ENCODE measurements at places on chromosomes 4 and X.

- DNase-seq: no peak
Measured at GRCh38 chrX:8043121-8043520, 115.9 kb upstream of the PNPLA4 start.

DNA sequence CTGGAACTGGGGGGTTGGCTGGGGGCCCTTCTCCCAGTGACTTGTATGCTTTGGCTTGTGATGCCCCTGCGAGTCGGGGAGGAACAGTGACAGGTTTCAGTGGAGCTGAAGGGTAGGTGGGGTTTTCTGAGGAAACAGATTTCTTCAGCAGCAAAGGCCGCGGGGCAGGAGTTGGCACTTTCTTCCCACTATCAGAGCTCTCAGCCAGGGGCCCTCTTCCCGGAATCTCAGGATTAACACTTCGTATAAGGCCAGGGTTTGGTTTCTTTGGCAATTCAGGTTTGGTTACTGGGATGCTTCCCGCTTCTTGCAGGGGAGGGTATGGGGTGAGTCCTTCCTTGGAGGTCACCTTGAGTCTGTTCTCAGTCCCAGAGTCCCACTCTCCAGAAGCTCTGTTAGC is 75.4 kb downstream of the RPS3A start:
- DNase-seq: no peak

DNA sequence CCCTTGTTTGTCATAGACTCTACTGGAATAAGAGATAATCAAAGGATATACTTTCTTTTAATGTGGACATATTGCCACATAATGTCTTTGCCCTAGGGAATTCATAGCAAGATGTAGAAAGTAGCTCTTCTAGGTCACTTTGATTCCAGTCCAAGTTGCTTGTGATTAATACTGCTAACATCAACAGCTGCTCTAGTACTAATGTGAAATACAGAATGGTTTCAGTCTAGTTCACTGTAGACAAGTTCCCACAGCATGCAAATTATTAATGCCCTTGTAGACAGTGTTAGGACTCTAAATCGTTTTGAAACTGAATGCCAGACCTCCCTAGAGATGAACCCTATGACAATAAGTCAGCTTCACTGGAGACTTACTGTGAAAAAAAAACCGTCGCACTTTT is 494.6 kb upstream of the ATOH1 start:
- no peak for DNase-seq

- no peak for DNase-seq
Measured at GRCh38 chrX:40169193-40170101, 71.7 kb upstream of the BCOR start.

DNA sequence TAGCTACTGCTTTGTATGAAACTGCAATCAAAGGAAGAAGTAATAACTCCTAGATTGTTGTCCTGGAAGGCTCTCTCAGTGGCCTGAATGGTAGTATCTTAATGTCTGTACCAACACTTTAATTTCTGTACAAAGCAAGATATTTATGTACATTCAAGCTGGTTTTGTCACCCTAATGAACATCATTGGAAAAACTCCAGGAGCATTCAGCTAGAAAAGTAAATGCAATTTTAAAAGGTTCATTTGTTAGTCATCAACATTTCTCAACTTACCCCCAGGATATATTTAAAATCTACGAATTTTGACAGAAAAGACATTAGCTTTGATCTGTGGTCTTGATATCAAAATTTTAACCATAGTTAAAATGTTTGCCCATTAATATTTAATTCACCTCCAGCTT is 80.0 kb upstream of the FGF13 start:
- no peak for DNase-seq

DNA sequence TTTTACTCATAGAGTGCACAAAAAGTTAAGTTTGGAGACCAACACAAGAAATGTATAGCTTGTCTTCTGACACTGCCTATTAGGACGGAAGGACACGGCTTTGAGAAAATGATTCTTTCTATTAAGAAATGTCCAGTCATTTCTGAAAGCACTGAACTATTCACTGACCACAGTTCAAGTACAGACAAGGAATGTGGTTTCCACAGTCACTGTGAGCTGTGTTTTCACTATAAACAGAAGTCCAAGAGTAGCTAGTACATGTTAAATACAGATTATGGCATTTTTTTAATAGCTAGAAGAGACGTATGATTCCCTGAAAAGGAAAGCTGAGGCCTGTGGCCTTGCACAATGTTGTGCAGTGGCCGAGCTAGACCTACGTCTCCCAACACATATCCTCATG is 115.1 kb upstream of the GPM6A start:
- no peak for DNase-seq

GRCh38 chrX:67692246-67692645 is 148.4 kb downstream of the AR start:
- no peak for DNase-seq

GRCh38 chr4:48116582-48116981 is 17.5 kb downstream of the TXK start:
- DNase-seq: no peak

- DNase-seq: no peak
Measured at GRCh38 chr4:30753316-30753715, 33.1 kb downstream of the PCDH7 start.

GRCh38 chrX:49884290-49884862 is 5.1 kb downstream of the USP27X start:
- no peak for DNase-seq

GRCh38 chr4:153966641-153967040 is 177.8 kb upstream of the SFRP2 start:
- DNase-seq: no peak

DNA sequence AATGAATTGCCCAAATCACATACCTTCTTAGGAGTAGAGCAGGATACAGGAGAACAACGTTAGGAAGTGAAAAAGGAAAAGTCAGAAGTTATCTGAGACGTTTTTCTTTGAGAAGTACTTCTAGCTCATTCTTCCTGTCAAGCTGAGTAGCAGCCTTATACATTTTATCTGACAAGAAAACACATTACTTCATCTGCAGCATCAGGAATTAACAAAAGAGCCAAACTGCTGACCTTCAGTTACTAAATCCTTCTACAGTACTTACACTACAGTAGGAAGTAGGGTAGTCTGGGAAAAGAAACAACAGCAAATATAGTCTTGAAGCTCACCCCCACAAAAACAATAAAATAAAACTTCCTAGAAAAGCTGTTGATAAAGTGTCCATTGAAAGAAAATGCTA is 57.0 kb downstream of the ATP11C start:
- no peak for DNase-seq

GRCh38 chr4:165312506-165312905 is 15.0 kb upstream of the MSMO1 start:
- DNase-seq: no peak

GRCh38 chr4:128310266-128310697 is 22.7 kb upstream of the PGRMC2 start:
- no peak for DNase-seq

DNA sequence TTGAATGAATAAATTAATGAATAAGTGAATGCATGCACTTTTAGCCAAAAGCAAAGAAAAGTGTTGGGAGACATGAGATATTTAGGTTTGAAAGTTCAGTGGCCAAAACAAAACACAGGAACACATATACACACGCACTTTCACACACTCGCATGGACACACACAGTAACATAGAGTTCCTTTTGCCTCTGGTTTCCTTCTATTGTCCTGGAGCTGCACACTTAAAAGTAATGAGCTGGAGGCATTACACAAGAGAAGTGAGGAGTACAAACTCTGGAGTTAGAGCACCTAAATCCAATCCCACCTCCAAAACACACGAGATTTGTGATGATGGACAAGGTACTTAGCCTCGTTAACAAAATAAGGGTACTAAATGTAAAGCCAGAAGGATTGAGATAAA is 18.7 kb downstream of the PPA2 start:
- no peak for DNase-seq

DNA sequence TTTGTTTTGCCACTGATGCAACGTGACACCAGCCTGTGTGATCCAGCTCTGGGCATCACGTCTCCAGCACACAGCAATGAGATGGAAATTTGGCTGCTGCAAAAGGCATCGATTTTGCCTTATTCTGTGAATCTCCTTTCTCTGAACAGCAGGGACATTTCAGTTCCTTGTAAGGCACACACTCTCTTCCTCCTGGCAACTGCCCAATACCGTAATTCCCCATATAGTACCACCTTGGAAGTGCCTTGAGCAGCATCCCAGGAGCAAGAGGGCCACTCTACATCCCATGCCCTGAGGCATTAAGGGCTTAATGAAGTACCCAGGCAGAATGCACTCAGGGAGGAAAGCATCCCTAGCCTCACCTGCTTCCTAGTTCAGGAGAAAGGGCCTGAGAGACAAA is 10.5 kb upstream of the MAMLD1 start:
- DNase-seq: no peak

DNA sequence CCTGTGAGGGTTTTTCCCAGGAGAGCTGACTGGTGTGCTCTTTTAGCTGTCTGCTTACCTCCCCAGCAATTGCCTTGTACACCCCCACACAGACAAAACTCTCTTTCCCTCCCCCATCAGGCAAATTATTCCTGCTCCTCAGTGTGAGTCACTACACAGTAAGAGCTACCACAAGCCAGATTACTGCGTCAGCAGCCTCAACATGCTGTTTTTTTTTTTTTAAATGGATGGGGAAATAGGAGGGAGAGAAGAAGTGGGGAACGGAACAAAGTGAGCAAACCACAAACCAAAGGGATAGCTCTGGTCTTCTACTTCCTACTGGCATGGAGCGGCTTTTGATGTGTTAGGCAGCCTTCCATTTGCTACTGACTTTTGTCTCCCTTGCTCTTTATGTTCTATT is 107.5 kb upstream of the ACSL4 start:
- DNase-seq: no peak

DNA sequence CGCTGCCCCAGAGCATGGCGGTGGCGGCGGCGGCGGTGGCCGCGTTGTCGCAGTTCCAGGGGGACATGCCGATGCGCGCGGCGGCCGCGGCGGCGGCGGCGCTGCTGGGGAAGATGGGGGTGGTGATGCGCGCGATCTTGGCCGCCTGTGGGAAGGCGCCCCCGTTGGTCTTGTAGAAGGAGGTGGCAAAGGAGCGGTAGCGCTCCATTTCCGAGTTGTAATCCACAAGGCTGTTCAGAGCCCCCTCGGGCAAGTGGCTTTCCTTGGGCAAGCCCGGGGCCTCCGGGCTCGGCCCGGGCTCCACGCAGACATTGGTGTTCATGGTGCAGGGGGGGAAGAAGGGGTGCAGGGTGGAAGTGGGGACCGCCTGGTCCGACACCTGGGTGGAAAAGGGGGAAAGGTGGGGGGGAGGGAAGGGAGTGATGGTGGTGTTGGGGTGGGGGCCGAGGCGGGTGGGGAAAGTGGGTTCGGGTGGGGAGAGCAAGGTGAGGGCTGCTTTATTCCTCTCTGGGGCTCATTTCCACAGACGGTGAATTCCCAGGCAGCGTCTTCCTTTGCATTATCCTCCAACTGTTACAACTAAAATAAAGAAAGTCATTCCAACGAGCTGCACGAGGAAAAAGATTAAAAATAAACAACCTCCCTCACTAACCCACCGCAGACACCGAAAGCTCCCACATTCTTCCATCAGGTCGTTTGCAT is 3.1 kb downstream of the CXXC4 start:
- no peak for DNase-seq

GRCh38 chr4:45855857-45856256 is 268.0 kb downstream of the GABRG1 start:
- DNase-seq: no peak

DNA sequence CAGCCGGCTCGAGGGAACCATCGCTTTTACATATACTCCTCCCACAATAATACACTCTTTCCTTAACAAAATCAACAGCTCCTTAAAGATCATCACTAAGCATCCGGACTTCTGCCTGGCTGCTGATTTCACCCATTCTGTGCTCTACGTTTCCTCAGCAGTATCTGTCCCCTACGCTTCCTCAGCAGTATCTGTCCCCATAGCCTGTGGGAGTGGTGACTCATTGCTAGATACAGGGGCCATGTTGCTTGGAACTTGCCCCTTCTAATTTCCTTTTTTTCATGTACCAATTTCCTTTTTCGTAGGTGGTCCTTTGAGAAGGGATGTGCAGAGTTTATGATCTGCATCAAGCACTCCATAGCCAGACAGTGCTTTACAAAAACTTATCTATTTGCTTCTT is 18.6 kb downstream of the MAP3K15 start:
- DNase-seq: no peak

DNA sequence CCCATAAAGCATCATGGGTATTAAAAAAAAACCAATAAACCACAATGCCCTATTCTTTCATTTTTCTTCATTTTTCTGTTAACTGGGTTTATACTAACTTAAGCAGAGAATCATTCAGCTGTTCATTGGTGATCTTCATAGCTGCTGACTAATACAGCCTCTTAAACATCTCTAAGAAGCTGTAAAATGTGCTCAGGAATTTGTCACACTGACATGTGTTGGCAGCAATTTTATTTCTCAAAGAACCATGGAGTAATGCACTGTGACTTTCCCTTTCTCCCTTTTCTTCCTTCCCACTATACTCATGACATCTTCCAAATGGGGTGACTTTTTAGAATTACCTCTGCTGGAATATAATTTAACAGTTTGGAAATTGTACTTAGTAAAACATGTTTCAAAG is 315.4 kb downstream of the ANTXR2 start:
- no peak for DNase-seq

DNA sequence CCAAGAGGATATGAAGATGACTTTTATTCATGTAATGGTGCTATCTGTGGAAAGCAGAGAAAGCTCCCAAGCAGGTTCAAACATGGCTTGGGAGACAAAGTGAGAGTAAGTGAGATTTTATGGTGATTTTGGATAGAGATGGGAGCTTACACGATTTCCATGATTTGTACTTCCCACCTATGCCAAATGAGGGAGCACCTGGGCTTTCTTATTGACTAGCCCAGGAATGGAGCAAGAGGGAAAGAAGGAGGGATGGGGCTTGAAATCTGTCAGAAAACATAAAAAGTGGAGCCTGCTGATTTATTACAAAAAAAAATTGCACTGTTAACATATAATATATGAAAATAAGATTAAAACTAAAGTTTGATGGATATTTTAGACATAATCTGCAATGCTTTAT is 703.5 kb upstream of the PABPC4L start:
- no peak for DNase-seq

DNA sequence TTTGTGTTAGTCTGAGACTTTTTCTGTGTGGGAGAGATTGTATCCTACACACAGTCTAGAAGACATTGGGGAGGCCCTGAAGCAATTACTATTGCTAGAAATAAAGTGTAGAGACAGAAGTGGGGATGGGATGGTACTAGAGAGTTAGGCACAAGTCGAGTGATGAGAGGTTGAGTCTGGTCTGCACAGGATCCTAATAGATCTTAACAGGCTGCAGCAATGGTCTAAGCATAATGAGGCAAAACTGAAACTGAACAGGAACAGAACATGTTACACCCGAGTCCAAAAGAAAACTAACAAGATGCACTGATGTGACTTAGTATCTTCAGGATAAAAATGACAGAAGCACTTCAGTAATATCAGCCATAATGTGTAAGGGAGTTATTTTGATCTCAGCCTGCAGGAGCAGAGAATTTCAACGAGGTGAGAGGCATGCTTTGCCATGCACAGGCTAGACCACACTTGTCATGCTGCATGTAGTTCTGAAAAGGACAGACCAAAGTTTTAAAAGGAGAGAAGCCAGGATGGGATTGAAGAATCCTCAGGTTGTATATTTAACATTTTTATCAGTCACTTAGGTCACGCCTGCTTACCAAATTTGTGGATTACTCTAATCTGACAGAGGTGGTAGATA is 205.8 kb upstream of the BOD1L1 start:
- DNase-seq: no peak
